ENCODE measurements at places on chromosomes 3 and 15. TPM values are rescaled to one million over a fixed set of nuclear protein-coding genes. Genes with fewer than 3 reads are reported as not detected.
A peak's percentile ranks its signal among the peaks of the same experiment; 100 is the strongest.

GRCh38 chr15:68875377-68876116 lies 54.8 kb upstream of the SPESP1 start:
- DNase-seq: peak; percentile 92

- DNase-seq: no peak
These were observed 39.6 kb upstream of the CTNNB1 start for GRCh38 chr3:41159588-41160189.

GRCh38 chr3:37708789-37709188 lies 152.9 kb upstream of the CTDSPL start:
- no peak for DNase-seq

GRCh38 chr3:48236531-48236930 lies 4.4 kb upstream of the ZNF589 start:
- no peak for DNase-seq

DNA sequence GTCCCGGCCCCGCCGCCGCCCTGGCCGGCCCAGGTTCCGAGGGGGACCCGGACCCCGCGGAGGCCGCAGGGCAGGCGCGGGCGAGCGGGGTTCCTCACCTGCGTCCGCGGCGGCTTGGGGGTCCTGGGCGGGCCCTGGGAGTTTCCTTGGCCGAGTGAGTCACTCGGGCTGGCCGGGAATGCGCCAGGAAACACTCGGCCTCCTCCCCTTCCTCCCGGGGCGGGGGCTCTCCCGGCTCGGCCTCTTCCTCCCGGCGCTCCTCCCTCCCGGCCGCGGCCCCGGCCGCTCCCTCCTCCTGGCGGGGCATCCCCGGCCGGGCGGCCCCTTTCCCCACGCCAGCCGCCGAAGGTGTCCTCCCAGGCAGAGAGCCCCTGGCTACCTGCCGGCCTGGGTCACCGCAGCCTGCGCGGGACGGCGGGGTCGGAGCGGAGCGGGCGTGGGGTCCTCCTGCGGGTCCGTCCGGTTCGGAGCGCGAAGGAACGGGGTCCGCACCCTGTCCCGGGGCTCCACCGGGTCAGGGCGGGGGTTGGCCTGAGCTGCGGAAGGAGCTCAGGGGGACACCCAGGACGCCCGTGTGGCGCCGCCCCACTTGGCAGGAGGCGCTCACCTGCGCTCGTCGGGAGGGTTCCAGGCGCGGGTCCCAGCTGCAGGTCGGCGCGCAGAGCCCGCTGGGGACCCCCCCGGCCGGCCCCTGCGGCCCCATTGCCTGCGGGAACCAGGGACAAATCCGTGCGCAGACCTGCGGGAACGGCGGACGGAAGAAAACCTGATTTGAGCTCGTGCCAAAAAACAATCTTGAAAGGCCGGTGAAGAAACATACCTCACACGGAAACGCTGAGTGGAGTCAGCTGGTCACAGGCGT lies at the start of gene CYFIP1:
CYFIP1 (minus strand) TSS at position 180 of the 862 bp plus-strand sequence. CDS start 33,083 bp downstream, outside the sequence.
- peak; percentile 83 for DNase-seq

DNA sequence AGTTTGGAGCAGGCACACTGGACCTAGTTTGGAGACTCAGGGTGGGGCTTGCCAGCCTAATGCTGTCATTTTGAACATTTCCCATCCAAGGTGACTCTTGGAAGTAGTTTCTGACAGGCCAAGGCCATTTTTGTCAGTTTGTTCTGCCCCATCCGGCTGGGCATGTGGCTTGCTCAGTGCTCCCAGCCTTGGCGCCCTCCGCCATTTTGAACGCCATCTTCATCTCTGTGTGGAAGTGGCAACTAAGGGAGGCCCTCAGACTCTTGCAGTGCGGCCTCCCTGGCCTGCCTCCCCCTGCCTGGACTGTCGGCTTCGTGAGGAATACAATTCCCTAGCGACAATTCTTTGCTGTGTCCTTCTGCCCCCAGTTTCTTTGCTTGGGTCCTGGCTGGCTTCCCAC lies 150.6 kb upstream of the RGMA start:
- DNase-seq: no peak

- no peak for DNase-seq
These were observed 9.5 kb downstream of the MAPK6 start for GRCh38 chr15:52028431-52029093.

DNA sequence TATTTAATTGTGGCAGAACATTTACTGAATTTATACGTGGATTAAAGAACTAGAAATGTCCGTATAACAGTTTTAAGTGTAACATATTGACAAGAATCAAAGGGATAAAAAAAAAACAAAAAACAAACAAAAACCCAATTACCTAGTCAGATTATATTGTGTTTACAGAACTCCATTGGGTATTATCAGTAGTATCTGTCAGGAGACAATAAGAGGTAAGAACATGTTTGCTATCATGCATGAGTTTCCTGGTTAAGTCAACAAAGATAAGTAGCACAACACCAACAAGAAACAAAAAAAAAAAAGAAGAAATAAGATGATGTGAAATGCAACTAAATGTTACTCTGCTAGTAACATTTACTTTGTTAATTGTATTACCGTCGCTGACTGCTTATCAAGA lies 570.6 kb downstream of the ZBBX start:
- DNase-seq: no peak

DNA sequence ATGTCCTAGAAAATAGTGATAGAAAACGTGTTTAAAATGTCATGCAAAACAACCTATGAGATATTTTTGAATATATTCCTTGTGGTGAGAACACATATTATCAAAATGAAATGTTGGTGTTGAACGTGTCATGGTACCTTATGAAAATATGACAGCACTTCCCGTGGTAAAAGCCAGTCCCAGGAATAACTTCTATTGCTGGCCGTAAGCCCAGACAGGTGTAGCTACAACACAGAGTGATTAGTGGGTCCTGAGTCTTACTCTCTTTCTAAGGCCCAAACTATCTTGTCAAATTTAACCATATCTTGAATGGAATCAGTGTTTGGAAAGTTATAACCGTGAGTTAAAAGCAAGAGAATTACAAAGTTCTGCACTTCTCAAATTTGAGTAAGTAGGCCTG lies 24.1 kb downstream of the RARB start:
- no peak for DNase-seq

DUOXA2 gene
- not detected for total RNA-seq

CLDN18 gene
- not detected for total RNA-seq

C2CD4A gene
- total RNA-seq: not detected

CCR4 gene
- not detected for total RNA-seq

ADAMTS7 gene
- total RNA-seq: 17.4 TPM

IQCF5 gene
- total RNA-seq: not detected
